ENCODE measurements at places on chromosomes 6 and 20.
A peak's percentile ranks its signal among the peaks of the same experiment; 100 is the strongest.

DNA sequence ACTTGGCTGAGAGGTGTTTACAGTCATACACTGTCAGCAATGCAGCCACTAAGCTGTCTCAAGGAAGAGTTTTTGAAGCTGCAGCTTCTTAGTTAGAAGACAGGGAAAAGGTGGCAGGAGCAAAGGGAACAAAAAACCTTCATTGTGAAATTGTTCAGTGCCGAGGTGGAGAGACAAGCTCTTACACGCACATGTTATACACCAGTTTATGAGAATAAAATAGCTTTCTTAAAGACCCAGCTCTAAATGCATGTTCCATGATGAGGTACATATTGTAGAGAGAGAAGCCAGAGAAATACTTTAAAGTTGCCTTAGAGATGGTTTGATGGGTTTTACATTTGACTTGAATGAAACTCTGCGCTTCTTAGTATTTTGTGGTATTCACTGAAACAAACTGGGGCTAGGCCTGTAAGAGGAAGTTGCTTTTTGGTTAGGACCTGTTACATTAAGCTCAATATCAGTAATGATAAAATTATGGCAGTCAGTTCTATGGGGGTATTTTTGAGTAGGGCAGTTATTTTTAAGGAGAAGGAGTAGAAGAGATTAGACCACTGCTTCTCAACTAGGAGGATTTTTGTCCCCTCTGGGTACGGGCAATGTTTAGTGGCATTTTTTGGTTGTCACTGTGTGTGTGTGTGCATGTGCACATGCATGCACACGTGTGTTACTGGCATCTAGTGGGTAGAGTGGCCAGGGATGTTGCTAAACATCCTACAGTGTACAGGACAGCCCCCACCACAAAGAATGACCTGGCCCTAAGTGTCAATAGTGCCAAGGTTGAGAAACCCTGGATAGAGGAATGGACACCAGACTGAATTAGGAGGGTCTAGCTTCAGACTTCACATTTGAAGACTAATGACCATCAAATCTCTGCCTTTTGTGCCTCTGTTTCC is 9.8 kb downstream of the NEDD9 start:
- no peak for DNase-seq

GRCh38 chr6:142265476-142265875 is 36.3 kb upstream of the ADGRG6 start:
- no peak for DNase-seq

DNA sequence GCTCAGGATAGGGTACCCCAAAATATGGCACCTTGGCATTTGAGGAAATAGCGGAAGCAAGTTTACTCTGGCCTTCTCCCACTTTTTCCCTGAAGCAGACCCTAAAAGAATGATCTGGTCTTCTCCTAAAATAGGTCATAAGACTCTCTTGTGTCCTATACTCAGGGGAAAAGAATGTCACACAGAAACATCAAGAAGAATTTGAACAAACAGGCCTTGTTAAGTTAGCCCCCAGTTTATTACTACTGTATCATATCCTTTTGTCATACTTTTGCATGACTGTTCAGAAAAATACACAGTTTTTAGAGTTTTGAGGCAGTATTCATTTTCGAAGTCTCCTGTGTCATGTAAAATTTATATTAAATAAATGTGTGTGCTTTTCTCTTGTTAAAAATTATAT is 12.5 kb downstream of the TAAR2 start:
- no peak for DNase-seq

DNA sequence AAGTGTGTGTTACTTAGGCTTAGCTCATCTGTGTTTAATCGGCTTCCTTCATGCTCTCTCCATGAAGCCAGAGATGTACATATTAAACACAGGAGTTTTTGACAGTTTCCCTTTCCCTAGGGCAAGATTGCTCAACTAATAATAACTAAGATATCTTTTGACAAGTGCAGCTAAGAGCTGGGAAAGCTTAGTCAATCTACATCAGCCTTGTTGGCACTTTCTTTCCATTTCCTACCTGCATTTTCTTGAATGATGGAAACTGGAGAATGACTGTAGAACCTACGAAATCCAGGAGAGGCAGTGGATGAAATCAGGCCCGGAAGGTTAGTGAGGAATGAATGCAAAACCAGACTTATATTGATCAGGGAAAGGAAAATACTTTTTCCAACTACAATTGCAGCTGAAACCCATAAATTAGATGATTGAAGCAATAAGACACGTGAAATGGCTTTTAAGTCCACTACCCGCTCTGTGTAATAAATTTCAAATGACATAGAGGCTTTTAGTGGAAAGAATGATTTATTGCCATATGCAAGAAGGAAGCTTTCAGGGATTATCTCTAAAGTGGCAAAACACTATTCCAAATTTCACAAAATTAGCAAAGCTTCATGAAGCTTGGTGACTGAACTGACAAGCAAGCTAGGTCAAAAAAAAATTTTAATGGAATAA is 237.2 kb upstream of the ID4 start:
- DNase-seq, result no peak

- DNase-seq, result no peak
Observed at GRCh38 chr20:31537116-31537871, 23.1 kb downstream of the HM13 start.

DNA sequence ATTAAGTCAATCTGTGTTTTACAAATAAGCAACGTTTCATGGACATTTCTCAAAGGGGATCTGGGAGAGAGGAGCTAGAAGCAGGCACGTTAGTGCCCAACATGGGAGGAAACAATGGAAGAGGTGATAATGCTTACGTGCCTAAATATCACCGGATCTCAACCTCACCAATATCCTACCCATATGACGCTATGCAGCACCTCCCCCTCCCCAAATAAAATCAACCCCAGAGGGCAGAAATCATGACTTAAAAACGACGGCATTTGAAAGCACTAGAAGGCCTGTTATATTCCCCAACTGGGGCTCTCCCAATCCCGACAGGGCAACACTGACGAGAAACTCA is 425 bp downstream of the HBS1L start:
- DNase-seq, result no peak

GRCh38 chr20:41413169-41413568 is 46.6 kb upstream of the EMILIN3 start:
- no peak for DNase-seq

GRCh38 chr6:55694148-55694547 is 115.2 kb upstream of the HMGCLL1 start:
- DNase-seq, result no peak

DNA sequence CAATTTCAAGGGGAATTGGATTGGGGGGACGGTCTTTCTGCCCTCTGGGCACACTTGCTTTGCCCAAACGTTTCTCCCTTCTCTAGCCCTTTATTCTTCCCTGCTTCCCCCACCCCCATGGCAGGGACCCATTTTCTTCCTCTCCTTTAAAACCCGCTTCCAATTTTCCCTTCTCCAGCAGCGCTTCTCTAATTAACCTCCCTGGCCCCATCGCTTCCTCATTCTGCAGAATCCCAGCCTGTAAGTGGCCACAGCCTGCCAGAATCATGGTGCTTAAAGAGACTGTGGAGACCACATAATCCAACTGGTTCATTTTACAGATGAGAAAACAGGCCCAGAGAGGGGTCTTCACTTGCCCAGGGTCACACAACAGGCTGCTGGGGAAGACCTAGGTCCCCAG is 61.4 kb downstream of the CPNE5 start:
- no peak for DNase-seq

DNA sequence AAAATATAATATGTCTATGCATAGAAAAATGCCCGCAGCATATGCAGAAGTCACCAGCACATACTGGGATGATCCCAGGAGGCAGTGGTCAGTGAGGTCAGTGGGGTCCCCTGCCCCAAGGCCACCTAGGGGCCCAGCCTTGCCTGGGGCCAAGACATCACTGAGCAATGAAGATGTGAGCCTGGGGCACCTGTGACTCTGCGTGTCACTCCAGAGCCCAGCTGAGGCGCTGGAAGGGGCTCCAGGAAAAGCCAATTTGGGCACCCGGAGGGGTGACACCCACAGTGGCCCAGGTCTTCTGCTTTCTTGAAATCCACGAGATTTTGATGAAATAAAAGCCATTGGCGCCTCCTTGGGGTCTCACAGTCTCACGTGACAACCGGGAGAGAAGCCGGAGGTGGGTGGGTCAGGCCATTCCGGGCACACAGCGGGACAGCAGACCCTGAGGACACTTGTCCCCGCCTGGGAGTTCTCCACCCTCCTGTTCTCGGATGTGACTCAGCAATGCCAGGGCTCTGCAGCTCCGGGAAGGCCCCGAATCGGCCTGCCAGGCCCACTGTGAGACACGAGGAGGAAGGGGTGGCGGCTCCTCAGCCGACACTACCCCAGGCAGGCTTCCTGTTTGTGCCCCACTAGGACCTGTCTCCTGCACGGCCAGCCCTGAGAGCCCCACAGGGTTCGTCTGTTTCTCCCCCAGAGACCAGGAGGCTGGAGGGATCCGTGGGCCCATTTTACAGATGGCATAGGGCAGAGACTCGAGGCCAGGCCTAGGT is 24.4 kb upstream of the SLCO4A1 start:
- peak; percentile 45 for DNase-seq

- no peak for DNase-seq
Observed at GRCh38 chr6:168216751-168217191, 102.8 kb downstream of the DACT2 start.

- DNase-seq, result no peak
Observed at GRCh38 chr20:20702330-20703245, 9.9 kb downstream of the RALGAPA2 start.

DNA sequence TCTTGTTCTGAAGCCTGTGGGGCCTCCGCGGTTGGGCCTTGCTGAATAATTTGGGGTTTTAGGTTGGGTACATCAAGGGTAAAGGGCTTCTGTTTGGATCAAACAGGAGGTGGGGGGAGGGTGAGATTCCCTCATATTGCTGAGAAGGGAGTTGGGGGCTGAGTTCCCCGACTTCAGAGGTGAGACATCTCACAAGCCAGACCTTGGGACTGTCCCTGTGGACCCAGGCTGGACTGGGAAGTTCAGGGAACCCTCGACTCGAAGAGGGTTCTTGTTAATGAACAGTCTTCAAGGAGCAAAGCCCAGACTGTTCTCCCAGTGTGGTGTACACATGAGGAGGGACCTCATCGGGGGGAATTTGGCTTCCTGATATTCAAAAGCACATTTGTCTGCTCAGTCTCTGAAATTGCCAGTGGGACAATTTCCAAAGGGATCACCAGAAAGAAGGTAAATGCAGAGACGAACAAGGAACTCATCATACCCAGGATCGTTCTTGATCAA is 118.5 kb downstream of the SYCP2 start:
- no peak for DNase-seq

- no peak for DNase-seq
Observed at GRCh38 chr20:44485830-44486198, 10.1 kb downstream of the TTPAL start.

- DNase-seq, result no peak
Observed at GRCh38 chr6:138523347-138524210, 24.3 kb upstream of the NHSL1 start.

- DNase-seq, result no peak
Observed at GRCh38 chr6:101393829-101394251, 332 bp downstream of the GRIK2 start.

DNA sequence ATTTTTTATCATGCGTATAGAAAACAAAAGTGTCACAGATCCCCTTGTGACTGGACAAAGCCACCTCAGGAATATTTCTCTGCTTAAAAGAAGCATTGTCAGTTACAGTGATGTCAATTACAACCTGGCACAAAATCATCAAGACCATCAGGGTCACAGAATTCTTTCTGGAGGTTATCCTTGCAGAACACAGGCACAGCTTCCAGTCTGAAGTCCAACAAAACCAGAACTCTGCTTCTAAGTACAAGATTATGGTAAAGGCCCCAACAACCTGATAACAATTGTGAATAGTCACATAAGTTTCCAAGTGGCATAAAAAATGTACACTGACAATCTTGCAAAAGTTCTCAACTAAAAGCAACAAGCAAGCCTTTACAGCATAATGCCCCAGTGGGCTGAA is 21.0 kb downstream of the PLAGL2 start:
- no peak for DNase-seq

DNA sequence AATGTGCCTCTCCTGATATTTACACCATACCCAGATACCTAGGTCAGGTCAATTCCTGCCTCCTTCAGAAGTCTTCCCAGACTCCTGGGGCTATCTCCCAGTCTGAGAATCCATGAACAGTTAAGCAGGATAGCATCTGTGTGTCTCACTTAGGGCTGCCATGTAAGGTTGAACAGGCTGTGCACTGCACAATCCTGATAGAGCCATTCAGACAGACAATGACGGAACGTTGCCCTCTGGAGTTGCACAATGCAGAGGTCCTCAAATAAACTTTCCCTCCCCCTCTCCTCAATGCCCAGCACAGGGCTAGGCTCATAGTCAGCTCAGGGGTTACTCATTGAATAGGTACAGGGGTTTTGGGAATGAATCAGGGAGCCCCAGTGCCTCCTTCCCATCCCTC is 89.7 kb downstream of the CD40 start:
- DNase-seq, result no peak

GRCh38 chr20:16864963-16865362 is 116.8 kb downstream of the OTOR start:
- DNase-seq, result no peak

GRCh38 chr6:45487645-45488044 is 109.9 kb upstream of the SUPT3H start:
- DNase-seq, result no peak

DNA sequence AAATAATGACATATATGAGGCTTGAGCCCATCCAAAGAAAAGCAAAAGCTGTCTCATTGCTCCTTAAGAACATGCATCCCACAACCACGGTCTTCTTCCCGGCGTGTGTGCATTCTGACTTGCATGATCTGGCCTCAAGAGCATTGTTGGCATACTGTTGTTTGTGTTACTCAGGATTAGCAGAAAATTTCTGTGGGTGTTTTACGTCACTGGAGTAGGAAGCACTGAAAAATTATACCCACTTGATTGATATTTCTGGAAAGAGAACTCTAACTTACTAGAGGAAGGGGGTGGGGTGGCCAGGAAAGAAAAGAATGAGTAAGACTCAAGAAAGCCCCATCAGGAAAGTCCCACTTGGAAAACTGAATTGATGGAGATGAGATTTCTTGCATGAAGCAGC is 326.2 kb upstream of the PRDM1 start:
- DNase-seq, result no peak

GRCh38 chr6:5030596-5031136 is 26.8 kb upstream of the RPP40 start:
- peak; percentile 49 for DNase-seq

DNA sequence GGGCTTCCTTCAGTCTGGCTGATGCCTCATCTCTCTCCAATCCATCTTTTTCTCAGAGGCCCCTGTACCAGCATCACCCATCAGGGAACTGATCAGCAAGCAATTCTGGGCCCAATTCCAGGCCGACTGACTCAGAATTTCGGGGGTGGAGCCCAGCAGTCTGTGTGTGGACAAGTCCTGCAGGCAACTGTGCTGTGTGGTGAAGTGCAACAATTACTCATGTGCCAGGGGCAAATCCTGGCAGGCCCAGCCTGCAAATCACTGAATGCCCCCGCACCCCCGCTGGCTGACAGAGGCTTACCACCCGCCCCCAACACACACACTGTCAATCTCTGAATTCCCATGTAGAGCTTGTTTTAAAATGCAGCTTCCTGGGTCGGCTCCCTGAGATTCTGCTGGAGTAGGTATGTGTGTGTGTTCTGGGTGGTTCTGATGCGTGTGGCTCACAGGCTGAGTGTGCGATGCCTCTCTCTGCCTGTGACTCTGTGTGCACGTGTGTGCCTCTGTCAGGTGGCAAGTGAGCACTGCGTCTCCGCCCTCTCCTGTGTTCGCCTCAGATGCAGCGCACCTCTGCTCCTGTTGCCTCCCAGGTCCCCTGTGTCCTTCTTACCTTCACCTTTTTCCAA is 45.4 kb downstream of the SSR1 start:
- no peak for DNase-seq
